ENCODE measurements at places on chromosomes 12 and 14.

DNA sequence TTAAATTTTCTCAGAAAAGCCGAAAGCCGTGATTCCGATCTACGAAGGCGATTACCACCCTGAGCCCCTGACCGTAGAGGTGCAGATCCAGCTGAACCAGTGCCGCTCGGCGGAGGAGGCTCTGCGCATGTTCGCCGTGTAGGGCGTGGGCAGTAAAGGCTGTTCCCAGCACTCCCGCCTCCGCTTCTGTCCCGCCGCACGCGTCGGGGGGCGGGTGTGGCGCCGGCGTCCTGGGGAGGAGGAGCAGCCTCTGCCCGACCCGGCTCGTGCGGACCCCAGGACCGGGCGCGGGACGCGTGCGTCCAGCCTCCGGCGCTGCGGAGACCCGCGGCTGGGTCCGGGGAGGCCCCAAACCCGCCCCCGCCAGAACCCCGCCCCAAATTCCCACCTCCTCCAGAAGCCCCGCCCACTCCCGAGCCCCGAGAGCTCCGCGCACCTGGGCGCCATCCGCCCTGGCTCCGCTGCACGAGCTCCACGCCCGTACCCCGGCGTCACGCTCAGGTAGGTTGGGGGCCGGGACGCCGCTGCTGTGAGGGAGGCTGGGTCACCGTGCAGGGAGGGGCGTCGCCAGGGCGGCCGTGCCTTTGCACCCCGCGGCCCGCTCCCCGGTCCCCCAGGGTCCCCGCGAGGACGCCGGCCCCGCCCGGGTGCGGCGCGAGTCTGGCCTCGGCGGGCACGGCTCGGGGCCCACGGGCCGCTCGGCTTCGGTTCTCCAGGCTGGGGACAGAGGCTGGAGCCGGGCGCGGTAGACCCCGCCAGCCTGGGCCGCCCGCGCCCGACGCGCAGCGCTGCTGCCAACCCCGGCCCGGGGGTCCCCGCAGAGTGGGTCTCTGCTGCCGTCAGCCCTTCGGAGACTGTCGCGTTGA lies at the start of gene B3GNT4:
B3GNT4 (plus strand) TSS at position 409 of the 866 bp plus-strand sequence. CDS start 910 bp downstream, outside the sequence.
- peak; percentile 80 for DNase-seq

- no peak for DNase-seq
Measured at GRCh38 chr12:124150168-124150567, 144.7 kb upstream of the RFLNA start.

DNA sequence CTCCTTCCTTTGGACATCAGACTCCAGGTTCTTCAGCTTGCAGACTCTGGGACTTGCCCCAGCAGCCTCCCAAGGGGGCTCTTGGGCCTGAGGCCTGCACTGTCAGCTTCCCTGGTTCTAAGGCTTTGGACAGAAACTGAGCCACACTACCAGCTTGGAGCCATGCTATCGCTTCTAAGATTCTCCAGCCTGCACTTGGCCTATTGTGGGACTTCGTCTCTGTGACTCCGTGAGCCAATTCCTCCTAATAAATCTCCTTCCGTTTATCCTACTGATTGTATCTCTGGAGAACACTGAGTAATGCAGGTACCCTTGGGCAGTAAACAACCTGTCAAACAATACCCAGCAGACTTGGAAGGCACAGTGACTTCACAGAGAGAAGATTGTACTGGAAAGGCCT lies 24.9 kb upstream of the RHOJ start:
- no peak for DNase-seq

GRCh38 chr14:24705840-24706239 lies 71.8 kb upstream of the GZMB start:
- DNase-seq: no peak

GRCh38 chr14:31492759-31493498 lies 5.1 kb upstream of the GPR33 start:
- DNase-seq: no peak

GRCh38 chr12:57240066-57240921 lies 10.7 kb downstream of the STAC3 start:
- DNase-seq: peak; percentile 40

- no peak for DNase-seq
Measured at GRCh38 chr12:17079251-17079909, 473.4 kb upstream of the LMO3 start.
